ENCODE measurements at places on chromosomes 11 and 22. TPM values are rescaled to one million over a fixed set of nuclear protein-coding genes. Genes with fewer than 3 reads are reported as not detected.

The CCDC81 gene
- 0.51 TPM for total RNA-seq

DNA sequence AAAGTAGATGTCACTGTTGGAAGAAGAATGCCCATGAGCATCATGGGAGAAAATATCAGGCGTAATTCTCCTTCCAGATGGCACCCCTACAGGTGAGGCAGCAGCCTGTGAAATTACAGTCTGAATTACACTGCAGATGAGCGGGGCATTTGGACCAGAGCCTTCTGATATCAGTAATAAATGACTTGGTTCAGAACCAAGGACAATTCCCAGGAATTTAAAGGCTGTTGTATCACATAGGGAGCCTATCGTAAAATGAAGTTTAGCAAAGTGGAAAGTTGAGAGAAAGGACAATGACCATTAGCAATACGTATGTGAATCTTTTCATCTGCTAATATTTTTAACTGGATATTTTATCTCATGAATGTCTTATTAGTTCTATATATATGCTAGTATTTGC, 61.3 kb downstream of the PRMT3 start:
- no peaks in the 10 kb centered on the region for H3K4me1 ChIP-seq
- no peaks in the 10 kb centered on the region for H3K36me3 ChIP-seq
- H3K4me3 ChIP-seq, result no peak overlapping the region

DNA sequence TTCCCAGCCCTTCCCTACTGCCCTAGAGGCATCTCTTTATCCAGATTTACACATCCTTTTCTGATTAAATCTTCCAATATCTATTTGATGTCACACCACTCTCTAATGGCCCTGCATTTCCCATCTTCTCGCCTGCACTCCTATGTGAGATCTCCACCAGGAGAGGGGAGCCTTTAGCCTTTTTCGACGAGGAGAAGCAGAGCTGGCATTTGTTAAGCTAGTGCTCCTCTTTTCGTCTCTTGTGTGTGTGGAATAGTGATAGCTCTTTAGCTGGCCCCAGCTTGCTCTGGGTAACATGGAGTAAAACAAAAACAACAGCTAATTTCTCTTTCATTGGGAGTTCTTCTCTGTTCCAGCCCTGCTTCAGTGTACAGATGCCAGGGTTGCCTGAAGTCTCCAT, 536.5 kb downstream of the NTM start:
- H3K27ac ChIP-seq, result no peak overlapping the region
- no peak overlapping the region for H3K4me3 ChIP-seq
- H3K27me3 ChIP-seq, result no peaks in the 10 kb centered on the region

The MPZL2 gene
- total RNA-seq, result 16.8 TPM

- H3K27ac ChIP-seq, result no peak overlapping the region
- DNase-seq, result no peak
- no peak overlapping the region for H3K4me3 ChIP-seq
Observed at GRCh38 chr11:27916541-27917100, 191.3 kb downstream of the KIF18A start.

DNA sequence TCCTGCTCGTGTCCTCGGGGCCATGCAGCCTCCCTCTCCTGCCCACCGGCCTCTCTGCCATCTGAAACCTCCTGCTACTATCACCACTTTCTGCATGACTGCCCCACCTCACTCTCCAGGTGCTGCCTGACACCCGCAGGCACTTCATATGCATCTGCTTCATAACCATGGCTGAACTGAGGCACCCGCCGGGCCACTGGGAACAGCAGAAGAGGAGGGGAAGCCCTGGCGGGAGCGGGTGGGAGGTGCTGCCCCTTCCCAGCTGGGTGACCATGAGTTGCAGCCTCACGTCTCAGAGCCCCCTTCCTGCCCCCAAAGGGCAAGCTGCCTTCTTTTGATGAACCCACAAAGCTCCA, 21.7 kb upstream of the PICK1 start:
- DNase-seq, result no peak
- H3K27ac ChIP-seq, result no peak overlapping the region
- H3K4me1 ChIP-seq, result peaks cover 26% of the 10 kb centered on the region
- no peaks in the 10 kb centered on the region for H3K27me3 ChIP-seq
- no peaks in the 10 kb centered on the region for H3K36me3 ChIP-seq
- H3K4me3 ChIP-seq, result no peak overlapping the region

DNA sequence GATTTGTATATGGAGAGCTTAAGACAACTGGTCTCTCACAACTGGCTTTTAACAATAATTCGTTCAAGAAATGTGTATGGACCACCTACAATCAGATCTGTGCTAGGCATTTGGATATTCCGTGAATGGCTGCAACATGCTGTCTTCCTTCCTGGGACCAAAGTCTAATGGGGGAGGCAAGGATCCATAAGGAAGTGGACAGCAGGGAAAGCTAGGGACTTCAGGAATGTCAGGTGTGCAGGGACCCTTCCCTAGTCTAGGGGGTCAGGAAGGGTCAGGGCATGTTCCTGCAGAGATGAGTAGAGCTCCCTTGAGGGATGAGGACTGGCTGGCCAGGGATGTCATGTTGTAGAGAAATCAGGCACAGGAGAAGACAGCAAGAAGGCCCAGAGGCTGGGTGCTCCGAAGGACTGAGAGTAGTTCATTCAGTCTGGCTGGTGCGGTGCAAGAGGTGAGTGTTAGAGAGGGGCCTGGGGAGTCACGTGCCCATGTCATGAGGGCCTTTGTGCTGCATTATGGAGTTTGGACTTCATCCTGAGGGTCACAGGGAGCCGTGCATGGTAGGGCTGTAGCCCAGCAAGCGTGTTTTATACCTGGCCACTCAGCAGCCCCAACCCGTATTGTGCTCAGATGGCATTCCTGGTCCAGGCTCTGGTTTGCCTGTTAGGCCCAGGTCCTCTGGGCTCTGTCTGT, 8.5 kb upstream of the NECTIN1 start:
- no peaks in the 10 kb centered on the region for H3K36me3 ChIP-seq
- H3K4me1 ChIP-seq, result no peaks in the 10 kb centered on the region
- no peak overlapping the region for H3K27ac ChIP-seq
- no peaks in the 10 kb centered on the region for H3K27me3 ChIP-seq
- DNase-seq, result no peak
- no peak overlapping the region for H3K4me3 ChIP-seq

GRCh38 chr11:34209809-34210208, 104.4 kb downstream of the NAT10 start:
- no peak overlapping the region for H3K4me3 ChIP-seq
- no peaks in the 10 kb centered on the region for H3K36me3 ChIP-seq
- no peak for DNase-seq
- H3K27me3 ChIP-seq, result no peaks in the 10 kb centered on the region
- H3K4me1 ChIP-seq, result no peaks in the 10 kb centered on the region

DNA sequence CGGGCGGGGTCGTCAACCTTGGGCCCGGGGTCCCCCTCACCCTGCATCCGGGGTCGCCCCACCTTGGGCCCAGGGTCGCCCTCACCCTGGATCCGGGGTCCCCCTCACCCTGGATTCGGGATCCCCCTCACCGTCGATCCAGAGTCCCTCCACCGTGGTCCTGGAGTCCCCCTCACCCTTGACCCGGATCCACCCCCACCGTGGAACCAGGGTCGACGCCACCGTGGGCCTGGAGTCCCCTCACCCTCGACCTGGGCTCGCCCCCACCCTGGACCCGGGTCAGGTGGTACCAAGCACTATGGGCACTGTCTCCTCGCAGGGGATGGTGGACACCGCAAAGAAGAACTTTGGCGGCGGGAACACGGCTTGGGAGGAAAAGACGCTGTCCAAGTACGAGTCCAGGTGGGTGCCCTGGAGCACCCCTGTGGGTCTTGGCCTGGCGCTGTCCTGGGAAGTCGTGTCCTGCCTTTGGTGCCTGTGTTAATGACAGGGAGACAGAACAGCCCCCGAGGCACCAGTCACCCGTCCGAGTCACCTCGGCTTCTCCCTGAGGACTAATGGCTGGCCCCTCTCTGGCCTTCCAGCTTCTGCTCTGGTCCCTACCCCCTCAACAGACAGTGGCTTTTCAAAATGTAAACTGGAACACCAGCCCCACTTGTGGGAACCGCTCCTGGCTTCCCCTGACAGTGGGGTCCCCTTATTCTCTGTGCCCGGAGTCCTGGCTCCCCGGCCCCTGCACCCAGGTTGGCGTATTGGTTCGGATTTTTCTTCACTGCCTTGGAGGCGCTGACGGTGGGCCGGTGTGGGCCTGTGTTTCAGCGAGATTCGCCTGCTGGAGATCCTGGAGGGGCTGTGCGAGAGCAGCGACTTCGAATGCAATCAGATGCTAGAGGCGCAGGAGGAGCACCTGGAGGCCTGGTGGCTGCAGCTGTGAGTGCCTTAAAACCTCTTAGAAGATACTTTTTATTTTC, 762 bp downstream of the CRELD2 start:
- H3K4me3 ChIP-seq, result peak overlapping the region; percentile 68
- peaks cover 19% of the 10 kb centered on the region for H3K36me3 ChIP-seq
- no peaks in the 10 kb centered on the region for H3K4me1 ChIP-seq

GRCh38 chr11:71240865-71241691, 11.3 kb downstream of the SHANK2 start:
- DNase-seq, result no peak
- H3K4me1 ChIP-seq, result no peaks in the 10 kb centered on the region
- H3K27ac ChIP-seq, result no peak overlapping the region
- no peaks in the 10 kb centered on the region for H3K27me3 ChIP-seq
- no peak overlapping the region for H3K4me3 ChIP-seq
- no peaks in the 10 kb centered on the region for H3K36me3 ChIP-seq

- H3K27me3 ChIP-seq, result no peaks in the 10 kb centered on the region
- H3K27ac ChIP-seq, result no peak overlapping the region
- no peaks in the 10 kb centered on the region for H3K36me3 ChIP-seq
- H3K4me3 ChIP-seq, result no peak overlapping the region
- no peaks in the 10 kb centered on the region for H3K4me1 ChIP-seq
- DNase-seq, result no peak
Observed at GRCh38 chr22:27137871-27138337, 480.5 kb downstream of the MIAT start.

- peak overlapping the region; percentile 84 for H3K27ac ChIP-seq
- H3K4me1 ChIP-seq, result no peaks in the 10 kb centered on the region
- H3K27me3 ChIP-seq, result no peaks in the 10 kb centered on the region
- DNase-seq, result no peak
- H3K4me3 ChIP-seq, result no peak overlapping the region
Observed at GRCh38 chr11:33692541-33692940, 8.1 kb downstream of the C11orf91 start.

DNA sequence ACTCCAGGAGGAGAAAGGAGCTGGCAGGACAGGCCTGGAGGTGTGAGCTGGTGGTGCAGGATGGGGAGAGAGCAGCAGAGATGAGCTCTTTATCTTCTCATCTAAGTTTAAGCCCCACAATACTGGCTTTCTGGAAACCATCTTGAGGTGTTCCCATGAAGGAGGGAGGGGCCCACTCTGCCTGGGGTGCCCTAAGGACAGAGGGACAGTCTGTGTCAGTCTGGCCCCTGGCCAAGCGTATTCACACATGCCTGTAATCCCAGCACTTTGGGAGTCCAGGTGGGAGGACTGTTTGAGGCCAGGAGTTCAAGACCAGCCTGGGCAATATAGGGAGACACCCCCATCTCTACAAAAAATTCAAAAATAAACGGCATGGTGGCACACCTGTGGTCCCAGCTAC, 8.9 kb downstream of the SERHL2 start:
- no peak for DNase-seq
- no peaks in the 10 kb centered on the region for H3K27me3 ChIP-seq
- no peaks in the 10 kb centered on the region for H3K36me3 ChIP-seq
- H3K27ac ChIP-seq, result no peak overlapping the region

The P2RY6 gene
- total RNA-seq, result 1.9 TPM

GRCh38 chr22:20089226-20089976, 9.4 kb downstream of the DGCR8 start:
- no peak overlapping the region for H3K27ac ChIP-seq
- peaks cover 88% of the 10 kb centered on the region for H3K36me3 ChIP-seq
- H3K27me3 ChIP-seq, result no peaks in the 10 kb centered on the region

The WNT7B gene
- total RNA-seq, result not detected

GRCh38 chr11:87176044-87176443, 138.3 kb downstream of the TMEM135 start:
- no peak overlapping the region for H3K27ac ChIP-seq
- no peaks in the 10 kb centered on the region for H3K27me3 ChIP-seq
- DNase-seq, result no peak
- H3K4me1 ChIP-seq, result no peaks in the 10 kb centered on the region
- no peaks in the 10 kb centered on the region for H3K36me3 ChIP-seq
- no peak overlapping the region for H3K4me3 ChIP-seq

The OR52H1 gene
- not detected for total RNA-seq

The CCND1 gene
- 91.8 TPM for total RNA-seq

The CDCA5 gene
- total RNA-seq, result 0.52 TPM

The DNAJC24 gene
- 10.0 TPM for total RNA-seq

The RAC2 gene
- total RNA-seq, result 2.9 TPM

DNA sequence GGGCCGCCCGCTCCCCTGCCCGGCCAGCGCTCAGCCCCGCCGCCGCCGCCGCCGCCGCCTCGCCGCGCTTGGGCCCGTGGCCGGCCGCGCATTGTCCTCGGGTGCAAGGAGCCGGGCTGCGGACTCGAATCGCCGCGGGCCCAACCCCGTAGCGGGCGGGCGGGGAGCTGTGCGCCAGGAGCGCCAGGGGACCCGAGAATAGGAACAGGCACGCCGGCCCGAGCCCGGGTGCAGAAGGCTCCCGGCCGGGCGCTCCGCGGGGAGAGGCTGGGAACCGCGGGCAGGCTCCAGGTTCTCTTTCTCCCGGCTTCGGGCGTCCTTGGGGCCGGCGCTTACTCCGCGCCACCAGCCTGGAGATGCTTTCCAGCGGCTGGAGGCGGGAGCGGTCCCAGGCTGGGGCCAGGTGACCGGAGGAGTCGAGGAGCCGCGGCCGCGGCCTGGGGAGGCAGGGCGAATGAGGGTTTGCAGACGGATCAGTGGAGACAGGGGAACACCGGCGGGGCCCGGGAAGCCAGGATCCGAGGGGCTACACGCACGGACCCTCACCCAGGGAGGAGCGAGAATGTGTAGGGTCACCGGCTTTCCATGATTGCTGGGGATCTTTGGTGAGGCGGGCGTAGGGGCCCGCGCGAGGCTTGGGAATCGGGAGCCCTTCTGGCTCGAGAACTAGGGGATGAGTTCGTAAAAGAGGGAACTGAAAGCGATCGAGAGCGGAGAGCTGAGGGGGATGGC, 726 bp downstream of the PKNOX2 start:
- peaks cover 51% of the 10 kb centered on the region for H3K4me1 ChIP-seq
- peak overlapping the region; percentile 90 for H3K27ac ChIP-seq
- no peaks in the 10 kb centered on the region for H3K27me3 ChIP-seq

- H3K4me3 ChIP-seq, result no peak overlapping the region
- H3K4me1 ChIP-seq, result no peaks in the 10 kb centered on the region
- H3K27ac ChIP-seq, result no peak overlapping the region
- H3K36me3 ChIP-seq, result no peaks in the 10 kb centered on the region
- H3K27me3 ChIP-seq, result no peaks in the 10 kb centered on the region
- DNase-seq, result no peak
Observed at GRCh38 chr22:46922037-46922436, 159.6 kb downstream of the TBC1D22A start.

The NLRP14 gene
- not detected for total RNA-seq
